ENCODE measurements at places on chromosomes 6 and 20.

GRCh38 chr20:43477619-43478018, 19.9 kb downstream of the SRSF6 start:
- no peak for DNase-seq

DNA sequence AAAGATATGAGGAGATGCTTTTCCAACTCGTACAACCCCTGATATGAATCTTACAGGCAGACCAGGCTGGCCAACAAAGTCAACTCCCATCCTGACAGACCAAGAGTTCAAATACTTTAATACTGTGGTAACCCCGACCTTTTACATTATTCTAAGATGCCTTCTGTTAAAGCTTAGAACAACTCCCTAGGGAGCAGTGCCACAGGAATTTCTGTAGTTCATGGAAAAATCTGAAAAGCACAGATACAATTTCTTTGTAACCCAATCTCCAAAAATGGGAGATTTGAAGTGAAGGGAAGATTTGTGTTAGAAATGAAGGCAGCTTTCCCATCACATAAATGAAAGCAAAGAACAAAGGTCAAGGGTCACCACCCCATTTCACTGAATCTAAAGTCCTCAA, 151.3 kb upstream of the BEND6 start:
- no peak for DNase-seq

GRCh38 chr6:17583811-17584210, 16.3 kb upstream of the FAM8A1 start:
- no peak for DNase-seq

- DNase-seq = no peak
Measured at GRCh38 chr6:113719545-113719944, 137.6 kb upstream of the MARCKS start.

DNA sequence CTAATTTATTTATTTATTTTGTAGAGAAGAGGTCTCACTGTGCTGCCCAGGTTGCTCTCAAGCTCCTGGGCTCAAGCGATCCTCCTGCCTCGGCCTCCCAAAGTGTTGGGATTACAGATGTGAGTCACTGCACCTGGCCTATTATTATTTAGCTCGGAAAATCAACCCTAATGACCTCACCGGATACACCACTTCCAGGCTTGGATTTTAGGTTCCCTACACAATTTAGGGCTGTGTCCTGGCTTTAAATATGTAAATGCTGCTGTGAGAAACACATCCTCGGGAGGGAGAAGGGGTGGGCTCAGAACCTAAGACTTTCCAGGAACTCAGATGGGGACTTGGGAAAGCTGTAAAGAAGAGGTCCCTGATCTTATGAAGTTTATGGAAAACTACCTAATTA, 51.0 kb upstream of the SLC32A1 start:
- no peak for DNase-seq

DNA sequence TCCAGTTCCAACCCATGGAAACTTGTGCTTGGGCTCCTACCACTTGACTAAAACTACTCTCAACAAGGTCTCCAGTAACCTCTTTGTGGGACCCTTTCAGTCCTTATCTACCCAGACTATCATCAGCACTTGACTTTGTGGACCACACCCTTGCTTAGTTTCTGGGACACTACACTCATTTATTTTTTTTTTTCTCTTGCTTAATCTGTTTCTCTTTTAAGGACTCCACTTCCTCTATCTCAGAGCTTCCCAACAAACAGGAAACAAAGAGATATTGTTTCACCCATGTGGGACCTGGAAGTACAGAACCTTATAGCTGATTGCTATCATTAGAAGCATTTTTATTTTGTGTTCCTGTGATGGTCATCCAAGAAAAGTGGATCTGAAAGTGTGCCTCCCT, 28.8 kb upstream of the ME1 start:
- no peak for DNase-seq

DNA sequence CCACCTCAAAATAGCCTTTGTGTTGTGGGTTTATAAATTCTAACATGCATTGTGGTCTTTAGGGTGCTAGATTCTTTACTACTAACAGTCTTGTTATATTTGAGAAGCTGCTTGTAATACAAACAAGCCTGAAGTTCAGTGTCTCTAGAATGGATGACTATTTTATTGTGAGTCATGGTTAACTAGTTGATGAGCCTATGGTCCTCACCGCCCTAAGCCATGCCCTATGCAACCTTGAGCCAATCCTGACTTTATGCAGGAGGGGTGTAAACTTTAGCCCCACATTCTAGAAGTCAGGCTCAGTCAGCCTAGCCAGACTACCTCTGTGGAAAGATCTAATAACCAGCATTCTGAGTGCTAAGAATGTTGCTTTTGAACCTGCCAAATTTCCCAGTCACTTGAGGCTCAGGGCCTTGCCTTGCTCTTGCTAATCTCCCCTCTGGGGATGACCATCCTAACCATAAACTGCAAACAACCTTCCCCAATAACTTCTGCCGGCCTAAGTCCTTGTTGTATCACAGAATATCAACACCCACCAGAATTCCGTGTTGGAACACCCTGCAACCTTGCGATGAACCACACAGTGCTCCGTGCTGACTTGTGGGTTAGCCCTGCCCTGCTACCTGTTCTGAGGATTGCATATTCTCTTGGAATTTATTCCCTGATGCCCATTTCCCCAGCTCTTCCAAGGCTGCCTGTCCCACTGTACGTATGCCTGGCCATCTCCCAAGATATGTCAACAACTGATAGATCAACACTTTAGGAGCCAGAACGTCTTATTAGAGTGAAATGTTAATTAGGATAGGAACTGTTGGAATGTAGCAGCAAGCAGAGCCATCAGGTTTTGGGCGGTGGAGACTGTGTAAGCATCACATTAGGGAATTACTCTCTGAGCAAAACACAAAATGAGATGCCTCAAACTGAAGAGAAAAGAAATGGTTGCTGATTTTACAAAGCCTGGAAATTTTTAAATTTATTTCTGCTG, 71.7 kb upstream of the CEP85L start:
- no peak for DNase-seq

GRCh38 chr6:113873043-113873667, 16.0 kb downstream of the MARCKS start:
- no peak for DNase-seq

DNA sequence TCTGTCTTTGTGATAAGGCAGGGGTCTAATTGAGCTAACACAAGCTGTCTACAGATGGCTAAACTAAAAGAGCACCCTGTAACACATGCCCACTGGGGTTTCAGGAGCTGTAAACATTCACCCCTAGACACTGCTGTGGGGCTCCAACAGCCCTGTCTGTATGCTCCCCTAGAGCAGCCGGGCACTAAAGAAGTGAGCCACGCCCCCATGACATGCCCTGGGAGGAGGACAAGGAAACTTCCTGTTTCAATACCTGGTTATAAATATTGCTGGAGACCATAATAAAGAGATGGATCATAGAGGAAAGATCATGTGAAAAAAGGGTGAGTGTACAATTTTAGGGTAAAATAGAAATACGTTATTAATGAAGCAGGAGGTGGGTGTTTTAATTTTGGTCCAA, 667.7 kb upstream of the AGPAT4 start:
- no peak for DNase-seq

DNA sequence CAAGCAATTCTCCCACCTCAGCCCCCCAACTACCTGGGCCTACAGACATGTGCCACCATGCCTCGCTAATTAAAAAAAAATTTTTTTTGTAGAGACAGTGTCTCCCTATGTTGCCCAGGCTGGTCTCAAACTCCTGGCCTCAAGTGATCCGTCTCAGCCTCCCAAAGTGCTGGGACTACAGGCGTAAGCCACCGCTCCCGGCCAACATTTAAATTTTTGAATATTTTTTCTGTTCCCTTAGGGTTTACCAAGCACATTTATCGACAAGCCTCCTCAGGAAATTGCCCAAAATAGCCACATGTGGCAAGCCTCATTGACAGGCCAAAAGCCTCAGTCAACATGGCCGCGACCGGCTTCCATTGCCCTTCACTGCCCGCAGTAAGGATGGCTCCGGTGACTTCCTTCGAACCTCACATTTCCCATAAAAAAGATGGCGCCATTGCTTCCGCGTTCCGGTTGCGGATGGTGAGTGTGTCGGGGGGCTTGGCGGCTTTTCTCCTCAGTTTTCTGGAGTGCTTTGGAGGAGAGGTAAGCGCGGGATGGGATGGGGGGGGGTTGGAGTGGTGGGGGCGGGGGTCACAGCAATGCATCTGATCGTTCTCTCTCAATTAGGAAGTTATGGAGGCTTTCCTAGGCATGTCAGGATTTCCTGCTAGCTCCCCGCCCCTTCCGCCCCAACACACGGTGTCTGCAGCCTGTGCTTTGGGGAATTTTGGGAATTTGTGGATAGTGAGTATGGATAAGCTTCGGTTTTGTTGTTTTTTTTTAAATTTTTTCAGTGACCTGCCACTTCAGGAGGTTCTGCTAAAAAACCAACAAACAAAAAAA, at the start of gene SHLD1:
Gene SHLD1 (plus strand): TSS at position 450 of the 828 bp plus-strand sequence. CDS start 22,465 bp downstream, outside the sequence.
- peak; percentile 60 for DNase-seq

DNA sequence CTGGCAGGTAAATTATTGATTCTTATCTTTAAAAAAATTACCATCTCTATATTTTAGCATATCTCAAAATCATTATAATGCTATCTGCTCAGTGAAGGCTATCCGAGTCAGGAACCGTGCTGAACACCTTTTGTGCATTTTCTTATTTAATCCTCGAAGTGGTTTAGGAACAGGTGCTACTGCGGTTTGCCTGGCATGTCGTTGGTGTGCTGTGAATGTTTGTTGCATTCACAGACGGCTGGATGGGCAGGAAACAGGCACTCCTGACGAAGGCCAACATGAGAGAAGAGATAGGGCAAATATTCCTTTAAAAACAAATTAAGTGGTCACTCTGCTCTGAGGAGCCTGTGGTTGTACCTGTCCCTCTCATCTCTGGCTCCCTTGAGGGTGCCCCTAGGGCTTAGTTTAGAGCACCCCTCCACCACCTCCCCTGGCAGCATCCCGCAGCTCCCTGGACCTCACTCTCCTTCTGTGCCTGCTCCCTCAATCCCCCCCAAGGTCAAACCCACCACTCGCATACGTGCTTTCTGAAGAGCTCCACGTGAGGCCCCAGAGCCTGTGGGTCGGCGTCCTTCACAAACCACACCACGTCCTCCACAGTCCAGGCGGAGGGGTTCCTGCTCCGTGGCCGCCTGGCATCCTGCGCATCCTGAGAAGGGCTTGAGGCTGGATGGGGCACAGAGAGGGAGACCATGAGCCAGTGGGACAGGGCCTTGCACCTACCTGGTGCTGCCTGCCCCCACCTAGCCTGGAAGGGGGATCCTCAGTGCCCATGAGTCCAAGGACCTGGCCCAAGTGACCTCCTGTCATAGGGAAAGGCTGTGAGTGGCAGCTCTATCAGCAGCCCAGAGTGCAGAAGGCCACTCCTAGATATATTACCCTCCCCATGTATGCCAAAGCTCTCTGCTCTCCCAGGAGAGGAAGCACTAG, 116.5 kb downstream of the SCML4 start:
- no peak for DNase-seq

DNA sequence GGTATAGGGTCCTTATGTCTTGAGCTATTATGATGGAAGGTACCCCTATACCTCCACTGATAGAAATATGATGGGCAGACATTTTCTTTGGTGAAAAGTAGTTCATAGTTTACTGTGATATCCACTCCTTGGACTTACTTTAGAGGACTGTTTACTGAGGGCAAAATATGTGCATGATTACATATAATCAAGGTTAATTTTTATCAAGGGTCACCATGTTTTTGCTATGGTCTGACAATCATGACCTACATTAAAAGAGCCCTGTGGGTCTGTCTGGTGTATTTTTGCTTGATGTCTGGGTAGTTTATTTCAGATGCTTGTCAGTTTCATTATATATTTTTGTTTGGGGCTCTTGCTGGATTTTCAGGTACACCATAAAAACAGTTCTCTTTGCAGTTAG, 40.1 kb downstream of the CDKAL1 start:
- DNase-seq = no peak

DNA sequence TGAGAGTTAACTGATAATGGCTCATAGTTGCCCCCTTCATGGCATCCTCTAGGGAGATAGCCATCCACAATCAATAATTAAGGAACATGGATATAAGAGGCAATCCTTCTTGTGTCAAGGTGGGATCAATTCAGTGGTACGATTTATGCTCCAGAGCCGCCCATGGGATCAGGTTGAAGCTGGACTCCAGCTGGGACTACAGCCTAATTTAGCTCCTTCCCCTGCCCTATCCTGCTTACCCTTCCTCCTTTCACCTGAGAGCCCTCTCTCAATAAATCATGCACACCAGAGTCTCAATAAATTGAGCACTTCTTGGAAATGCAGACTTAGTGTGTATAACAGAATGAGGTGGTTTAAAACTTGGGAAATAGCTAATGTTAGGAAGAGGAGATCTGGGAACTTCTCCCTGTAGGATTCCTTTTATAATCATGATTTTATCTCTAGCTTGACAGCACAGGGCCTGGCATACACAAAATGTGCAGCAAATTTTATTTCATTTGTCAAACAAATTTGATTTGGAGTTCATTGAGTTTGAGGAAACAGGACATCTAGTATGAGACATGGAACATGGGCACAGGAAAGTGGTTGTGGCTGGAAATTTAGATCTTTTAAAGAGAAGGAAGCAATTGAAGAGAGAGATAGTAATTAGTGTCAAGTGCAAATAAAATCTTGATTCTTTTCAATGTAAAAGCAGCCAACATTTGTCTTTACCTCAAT, 28.6 kb upstream of the OGFRL1 start:
- DNase-seq = no peak

- no peak for DNase-seq
Measured at GRCh38 chr6:118872318-118872717, 21.6 kb upstream of the ASF1A start.

DNA sequence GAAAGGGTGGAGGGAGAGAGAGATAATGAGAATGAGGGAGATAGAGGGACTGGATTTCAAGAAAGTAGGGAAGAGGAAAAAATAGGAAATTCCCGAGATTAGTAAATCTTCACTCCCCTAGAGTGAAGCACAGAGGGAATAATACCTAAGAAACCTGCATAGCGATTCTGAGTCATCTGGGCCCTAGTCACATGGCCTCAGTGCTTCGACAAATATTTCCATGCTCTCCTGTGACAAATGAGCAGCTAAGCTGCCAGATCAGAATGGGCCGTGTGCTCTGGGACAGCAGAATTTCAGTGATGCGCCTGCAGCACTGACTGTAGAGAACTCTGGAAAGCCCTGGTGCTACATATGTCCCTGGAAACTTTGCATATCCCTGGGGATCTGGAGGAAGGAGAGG, 48.6 kb upstream of the GRIK2 start:
- no peak for DNase-seq

DNA sequence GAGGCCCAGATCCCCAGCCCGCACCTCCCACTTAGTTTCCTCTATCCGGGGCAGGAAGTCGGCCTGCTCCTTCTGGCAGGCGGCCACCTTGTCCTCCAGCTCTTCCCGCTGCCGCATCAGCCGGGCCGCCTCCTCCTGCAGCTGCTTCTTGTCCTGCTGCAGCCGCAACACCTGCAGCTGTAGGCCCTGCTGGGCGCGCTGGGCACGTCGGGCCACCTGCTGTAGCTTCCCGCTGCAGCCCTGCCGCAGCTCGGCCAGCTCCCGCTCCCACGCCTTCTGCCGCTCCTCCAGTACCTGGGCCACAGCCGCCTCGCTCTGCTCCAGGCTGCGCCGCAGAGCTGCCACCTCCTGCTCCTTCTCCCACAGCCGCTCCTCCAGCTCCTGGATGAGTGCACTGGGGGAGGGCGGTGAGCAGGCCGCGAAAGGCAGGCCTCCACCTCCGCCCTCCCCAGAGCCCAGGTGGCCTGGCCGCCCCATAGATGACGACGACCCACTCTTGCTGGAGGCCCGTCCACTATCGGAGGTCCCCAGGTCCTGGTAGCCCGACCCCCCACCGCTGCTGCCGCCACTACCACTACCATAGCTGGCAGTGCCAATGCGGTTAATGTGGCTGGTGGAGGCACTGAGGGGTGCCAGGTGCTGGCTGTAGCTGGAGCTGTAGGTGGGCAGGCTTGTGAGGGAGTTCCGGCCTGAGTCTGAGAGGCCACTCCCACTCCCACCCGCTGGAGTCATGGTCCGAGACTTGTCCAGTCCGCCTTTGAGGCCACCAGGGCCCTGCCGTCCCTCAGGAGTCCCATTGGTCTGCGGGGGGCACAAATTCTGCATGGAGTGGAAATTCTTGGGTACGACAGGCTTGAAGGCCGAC, 6.0 kb upstream of the FASTKD5 start:
- DNase-seq = no peak

Measured in effector memory CD4-positive, alpha-beta T cell (primary cell).